RPMI7951 (cell line): ENCODE measurements at places on chromosomes 1 and 21. TPM values are rescaled to one million over a fixed set of nuclear protein-coding genes. Genes with fewer than 3 reads are reported as not detected.

The ERRFI1 gene
- 87.4 and 99.4 TPM in 2 replicates for total RNA-seq

The RGS4 gene
- 18.3 and 24.1 TPM in 2 replicates for total RNA-seq

DNA sequence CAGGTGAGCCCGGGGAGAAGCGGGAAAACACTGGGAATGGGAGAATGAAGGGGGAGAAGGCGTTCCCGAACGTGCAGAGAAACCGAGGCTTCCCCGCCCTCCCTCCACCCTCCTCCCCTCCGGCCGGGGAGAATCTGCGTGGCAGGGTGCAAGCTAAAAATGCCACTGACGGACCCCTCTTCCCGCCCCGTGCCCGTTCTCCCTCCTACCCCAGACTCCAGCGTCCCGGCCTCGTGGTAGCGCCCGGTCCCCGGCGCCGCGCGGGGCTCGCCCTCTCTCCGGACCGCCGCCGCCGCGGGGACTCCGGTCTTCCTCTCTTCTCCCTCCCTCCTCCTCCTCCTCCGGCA, 81.6 kb upstream of the AK4 start:
- DNase-seq, result no peak

DNA sequence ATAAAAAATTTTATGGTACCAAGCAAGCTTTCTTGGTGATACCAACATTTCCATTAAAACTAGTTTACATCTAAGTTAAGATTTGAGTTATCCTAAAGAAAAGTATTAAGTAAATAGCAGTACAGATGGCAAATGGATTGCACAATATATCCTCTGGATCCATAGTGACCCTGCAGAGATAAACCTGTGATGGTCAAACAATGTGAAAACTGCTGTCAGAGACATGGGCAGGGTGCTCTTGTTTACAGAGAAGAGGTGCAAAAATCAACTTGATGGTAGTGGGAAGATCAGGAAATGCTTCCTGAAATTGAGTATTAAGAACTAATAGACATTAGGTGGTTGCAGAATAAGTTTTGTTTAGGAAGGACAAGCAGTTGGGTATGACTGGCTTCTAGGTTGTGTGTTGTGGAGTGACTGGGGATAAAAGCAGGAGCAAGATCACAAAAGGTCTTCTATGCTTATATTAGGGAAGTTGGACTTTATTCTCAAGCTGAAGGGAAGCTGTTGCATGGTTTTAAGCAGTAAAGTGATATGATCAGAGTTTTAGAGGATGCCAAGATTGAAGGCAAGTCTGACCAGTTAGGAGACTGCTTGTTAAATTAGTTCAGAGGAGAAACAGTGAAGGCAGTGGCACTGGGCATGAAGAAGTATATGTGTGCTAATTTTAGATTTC, 9.9 kb downstream of the TTC3 start:
- DNase-seq, result no peak

- DNase-seq, result no peak
Measured at GRCh38 chr1:14915356-14916054, 238.0 kb upstream of the TMEM51 start.

The LYPD8 gene
- 1.4 and 2.1 TPM in 2 replicates for total RNA-seq

GRCh38 chr1:60274422-60275290, 201.1 kb upstream of the C1orf87 start:
- no peak for DNase-seq

- no peak for DNase-seq
Measured at GRCh38 chr1:182426442-182427430, 23.2 kb upstream of the RGSL1 start.

The FCRL6 gene
- total RNA-seq, result 0.10 TPM in 1 of 2 replicates, not detected in the other

GRCh38 chr1:48181669-48182367, 40.7 kb upstream of the SLC5A9 start:
- no peak for DNase-seq

GRCh38 chr1:48611841-48612240, 139.8 kb upstream of the SPATA6 start:
- DNase-seq, result no peak

DNA sequence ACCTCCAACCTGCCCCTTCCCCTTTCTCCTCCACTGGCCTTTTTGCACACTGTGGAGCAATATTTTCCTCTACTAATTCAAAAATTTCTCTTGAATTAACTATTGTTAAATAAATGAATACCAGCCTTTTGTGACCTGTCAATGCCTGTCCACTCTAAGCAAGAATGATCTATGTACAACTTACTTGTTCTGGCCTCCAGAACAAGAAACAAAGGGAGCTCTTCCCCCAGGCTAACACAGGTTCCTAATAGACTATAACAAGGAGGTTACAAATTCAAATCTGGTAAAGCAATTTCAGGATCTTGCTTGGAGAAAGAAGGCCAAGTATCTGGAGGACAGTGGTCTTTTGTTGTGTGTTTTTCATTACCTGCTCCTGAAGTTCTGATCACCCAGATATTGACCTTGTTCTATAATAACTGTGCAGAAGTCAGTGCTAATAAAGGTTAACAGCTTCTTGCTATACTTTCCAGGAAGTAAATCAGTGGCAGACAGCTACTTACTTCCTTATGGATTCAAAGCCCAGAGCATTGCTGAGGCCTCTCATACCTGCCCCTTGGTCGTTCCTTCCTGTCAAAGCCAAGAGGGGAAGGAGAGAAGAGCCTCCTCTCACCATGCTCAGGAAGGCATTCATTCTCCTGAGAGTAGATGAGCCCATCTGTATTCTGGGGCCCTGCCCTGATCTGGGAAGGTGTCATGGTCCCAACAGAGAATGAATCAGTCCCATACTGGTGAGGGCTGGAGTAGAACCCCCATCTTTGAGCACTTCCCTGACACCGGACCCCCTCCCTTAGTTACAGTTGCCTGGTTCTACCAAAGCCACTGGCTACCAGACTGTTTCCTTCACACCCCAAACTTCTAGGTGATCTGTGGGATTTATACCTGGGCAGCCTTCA, 56.8 kb downstream of the DESI2 start:
- DNase-seq, result no peak

DNA sequence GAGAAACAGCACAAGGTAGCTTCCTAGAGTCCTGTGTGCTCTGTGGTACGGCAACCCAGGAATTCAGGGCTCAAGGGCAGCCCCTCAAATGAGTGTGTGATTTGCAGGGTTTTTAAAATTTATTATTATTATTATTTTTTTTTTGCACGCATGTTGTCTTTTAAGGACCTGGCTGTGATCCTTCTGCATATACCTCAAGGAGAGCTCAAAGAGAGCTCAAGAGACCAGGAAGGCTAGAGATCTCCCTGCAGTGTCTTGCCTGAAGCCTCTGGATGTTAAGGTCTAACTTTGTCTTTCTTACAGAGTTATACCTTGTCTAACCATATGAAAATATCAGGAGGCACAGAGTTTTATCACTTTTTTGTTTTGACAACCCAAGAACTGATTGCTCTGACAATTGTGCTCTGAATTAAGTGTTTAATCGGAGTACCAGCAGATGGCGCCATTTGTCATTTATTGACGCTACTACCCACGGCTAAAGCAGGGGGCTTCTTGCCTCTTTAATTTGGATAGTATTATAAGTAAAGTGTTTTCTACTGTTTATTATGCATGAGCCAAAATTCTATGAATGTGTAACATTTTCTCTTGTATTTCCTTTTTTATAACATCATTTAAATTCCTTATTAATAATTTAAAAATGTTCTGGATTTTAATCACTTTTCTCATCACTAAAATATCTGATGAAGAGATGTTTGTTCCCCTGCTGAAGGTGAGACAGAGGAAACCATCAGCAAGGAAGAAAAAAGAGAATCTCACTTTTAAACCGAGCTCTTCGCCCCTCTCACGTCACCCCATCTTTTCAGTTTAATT, 35.8 kb upstream of the LMO4 start:
- DNase-seq, result peak; percentile 58

- DNase-seq, result no peak
Measured at GRCh38 chr1:165253818-165254254, 102.7 kb downstream of the LMX1A start.
